ENCODE measurements at places on chromosomes 16 and 17.

DNA sequence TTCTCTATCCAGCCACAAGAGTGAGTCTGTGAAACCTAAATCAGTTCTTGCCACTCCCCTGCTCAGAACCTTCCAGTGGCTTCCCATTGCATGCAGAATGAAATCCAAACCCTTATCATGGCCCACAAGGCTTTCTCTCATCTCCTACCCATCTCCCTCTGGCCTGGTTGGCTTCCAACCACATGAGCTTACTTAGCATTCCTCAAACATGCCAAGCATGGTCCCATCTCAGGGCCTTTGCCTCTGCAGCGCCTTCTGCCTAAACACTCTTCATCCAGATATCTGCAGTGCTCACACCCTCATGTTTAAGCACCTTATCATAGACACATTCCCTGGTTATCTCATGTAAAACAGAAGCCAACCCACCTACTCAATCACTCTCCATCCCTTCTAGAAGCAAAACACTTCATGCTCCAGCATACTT, 15.5 kb downstream of the TK2 start:
- no peak for DNase-seq

DNA sequence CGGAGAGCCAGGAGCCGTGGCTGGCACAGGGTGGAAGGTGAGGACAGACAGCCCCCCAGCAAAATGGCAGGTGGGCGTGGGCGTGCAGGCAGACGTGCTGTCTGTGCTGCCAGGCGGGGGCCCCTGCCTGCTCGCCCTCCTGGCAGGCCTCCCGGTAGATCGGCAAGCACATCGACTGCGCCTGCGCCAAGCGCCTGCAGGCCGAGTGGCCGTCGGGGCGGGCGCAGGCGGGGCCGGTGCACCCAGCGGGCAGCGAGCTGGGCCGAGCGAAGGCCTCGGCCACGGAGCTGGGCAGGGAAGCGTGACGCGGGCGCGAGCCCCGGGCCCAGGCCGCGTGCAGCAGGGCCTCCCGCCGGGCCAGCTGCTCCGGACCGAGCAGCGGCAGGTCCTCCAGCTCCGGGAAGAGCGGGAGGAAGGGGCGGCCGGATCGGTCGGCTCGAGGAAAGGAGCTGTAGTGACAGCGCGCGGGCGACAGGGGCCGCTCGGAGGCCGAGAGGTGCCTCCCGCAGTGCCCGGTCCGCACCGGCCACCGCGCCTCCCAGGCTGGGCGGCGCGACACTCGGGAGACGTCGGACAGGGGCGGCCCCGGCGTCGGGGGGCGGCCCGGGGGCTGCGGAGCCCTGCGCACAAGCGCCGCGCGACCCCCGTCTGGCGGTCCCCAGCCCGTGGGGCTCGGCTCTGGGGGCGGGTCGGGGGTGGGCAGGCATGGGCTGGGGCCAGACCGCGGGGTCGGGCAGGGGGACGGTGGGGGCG, 16.9 kb downstream of the GRIN2C start:
- peak; percentile 91 for DNase-seq

DNA sequence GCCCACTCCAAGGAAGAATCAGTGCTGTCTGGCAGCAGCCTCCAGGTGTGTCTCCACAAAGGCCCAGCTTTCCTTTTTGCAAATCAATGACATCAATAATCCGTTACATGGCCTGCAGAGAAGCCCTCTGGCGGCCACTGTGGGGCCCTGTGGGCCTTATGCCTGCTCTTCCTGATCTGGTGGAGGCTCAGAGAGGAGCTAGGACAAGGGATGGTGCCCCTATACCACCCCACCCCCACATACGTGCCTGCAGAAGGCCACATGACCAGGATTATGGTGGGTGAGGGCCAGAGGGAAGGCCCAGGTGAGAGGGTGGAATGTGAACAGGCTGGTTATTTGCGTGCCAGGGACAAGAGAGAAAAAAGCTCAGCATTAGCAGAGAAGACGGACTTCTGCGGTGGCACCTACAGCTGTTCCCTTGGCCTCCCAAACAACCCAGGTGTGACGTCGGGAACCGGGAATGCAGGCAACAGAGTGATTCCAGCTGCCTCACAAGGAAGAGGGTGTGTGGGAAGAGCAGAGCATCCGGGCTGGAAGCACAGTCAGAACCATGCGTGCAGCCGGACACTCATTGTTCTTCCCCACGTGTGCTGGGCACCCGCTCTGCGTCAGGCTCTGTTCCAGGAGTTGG, 22.5 kb downstream of the EIF4A3 start:
- DNase-seq, result peak; percentile 54

DNA sequence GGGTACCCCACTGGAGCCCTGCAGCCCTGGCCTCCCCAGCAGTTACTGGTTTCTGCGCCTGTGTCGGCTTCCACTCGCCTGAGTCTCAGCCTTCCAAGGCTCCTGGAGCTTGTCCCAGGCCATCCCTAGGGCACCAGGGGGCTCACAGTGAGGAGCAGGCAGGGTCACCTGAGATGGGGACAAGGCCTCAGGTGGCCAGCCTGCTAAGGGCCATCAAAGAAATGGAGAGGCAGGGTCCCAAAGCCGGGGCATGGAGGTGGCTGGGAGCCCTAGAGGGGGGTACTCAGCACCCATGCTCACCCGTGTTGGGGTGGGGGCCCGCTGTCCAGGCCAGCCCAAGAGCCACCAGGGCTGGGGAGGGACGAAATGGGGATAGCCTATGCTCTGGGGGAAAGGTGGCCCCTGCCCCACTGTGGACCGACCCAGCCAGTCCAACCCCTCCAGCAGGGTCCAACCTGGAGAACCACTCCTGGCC, 1.3 kb downstream of the FASN start:
- no peak for DNase-seq

DNA sequence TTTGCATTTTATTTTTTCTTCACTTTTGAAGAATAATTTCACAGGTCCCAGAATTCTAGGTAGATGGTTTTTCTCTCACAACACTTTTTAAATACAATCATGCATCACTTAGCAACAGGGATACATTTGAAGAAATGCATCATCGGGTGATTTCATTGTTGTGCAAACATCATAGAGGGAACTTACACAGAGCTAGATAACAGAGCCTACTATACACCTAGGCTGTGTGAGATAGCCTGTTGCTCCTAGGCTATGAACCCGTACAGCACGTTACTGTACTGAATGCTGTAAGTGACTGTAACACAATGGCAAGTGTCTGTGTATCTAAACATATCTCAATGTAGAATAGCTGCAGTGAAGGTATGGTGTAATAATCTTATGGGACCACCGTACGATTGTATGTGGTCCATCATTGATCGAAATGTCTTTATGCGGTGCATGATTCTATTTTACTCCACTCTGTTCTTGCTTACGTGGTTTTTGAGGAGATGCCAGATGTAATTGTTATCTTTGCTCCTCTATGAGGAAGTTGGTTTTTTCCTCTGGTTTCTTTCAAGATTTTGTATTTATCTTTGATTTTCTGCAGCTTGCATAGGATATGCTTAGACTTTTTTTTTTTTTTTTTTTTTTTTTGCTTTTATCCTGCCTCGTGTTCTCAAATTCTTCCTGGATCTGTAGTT, 35.5 kb upstream of the TMEM92 start:
- no peak for DNase-seq

GRCh38 chr17:19304209-19304608, 58.3 kb downstream of the B9D1 start:
- no peak for DNase-seq

DNA sequence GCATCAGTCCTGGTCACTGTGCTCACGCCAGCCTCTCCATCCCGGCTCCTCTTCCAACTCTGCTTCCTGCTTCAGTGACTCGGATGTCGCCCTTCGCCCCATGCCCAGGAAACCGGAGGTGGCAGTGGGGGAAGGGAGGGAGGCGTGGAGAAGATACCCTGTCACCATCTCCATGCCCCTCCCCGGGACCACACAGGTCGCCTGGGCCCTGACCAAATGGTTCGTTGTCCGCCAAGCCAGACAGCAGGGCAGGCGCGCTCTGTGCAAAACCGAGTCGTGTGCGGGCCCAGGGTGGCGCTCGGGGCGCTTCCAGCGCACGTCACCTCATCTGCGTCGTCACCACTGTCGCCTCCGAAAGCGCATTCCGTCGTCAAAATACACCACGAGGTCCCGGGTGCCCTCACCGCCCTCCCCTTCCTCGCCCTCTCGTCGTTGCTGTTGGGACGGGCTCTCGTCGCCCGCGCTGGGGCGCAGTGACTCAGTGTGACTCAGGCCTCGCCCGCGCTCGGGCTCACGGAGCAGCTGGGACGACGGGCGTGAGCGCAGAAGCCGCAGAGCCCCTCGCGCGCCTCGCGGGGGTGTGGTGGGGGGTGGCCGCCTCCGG, 39.2 kb downstream of the ZNF778 start:
- DNase-seq, result peak; percentile 84

GRCh38 chr17:79005063-79005861, 4.3 kb downstream of the CANT1 start:
- no peak for DNase-seq

DNA sequence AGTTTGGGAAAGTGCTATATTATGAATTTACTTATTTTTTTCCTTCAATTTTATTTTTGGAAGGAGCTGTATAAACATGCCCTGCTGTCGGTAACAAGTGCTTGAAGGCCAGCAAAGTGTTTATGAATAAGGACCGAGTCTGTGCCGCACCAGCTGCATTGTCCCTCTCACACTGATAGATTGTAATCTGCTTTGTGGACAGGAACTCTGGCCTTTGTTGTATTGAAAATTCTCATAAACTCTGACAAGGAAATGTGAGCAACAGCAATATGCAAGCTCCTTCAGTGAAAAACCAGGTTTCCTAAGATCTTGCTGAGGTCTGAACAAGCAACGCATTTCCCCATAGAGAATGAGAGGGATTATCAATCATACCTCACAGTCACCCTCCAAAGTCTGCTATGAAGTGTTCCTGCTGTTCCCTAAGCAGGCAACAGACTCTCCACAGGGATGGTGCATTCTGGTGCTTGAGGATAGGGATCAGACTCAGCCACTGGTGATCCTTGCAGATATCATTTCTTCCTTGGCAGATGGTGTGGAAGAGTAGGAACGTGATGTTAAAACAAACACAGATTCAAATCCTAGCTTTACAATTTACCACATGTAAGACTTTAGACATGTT, 109.6 kb downstream of the KCNJ2 start:
- no peak for DNase-seq

DNA sequence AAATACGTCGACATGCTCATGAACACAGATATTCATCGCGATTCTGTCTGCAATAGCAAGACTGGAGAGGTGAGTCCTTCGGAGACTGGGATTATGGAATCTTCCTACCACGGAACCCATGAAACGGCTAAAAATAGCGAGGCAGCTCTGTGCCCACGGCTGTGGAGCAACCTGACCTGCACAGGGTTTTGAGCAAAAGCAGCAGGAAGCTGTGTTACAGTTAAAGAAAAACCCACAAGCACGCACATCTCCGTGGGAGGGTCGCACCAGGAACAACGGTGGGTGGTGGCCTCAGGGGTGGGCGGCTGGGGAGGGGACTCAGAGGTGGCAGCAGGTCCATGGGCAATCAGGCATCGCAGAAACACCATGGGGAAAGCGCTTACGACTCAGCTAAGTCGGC, 24.8 kb downstream of the SLC38A10 start:
- no peak for DNase-seq

DNA sequence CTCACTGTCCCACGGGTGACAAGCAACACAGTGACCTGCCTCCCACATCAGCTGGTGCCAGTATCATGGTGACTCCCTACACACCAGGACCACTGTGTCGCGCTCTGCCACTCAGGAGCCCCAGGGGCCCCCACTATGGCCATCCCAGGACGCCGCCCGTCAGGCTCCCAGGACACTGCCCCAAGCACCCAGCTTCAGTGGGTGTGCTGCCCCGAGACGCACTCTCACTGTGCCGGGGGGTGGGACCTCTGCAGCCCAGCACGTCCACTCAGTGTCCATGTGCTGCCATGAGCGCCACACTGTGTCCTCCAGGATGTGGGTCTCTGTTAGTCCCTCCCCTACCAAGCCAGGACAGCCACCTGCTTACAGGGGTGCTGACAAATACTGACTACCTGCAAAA, 120.5 kb downstream of the ZNF778 start:
- DNase-seq, result no peak

DNA sequence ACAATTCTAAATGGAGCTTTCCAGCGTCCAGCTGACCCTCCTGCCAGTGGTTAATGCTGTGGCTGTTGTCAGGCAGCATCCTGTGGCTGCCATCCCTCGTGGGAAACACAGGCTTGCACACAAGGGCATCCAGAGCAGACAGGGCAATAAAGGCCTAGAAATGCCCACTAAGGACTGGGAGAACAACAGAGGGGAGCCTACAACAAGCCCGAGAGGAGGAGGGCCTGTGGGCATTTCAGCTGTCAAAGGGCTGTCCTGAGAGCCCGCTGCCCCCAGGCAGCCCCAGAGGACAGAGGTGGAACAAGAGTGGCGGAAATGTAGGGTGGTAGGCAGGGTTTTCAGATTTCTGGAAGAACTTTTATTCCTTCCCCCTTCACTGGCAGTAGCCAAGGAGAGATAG, 81.1 kb downstream of the TNRC6C start:
- no peak for DNase-seq

- no peak for DNase-seq
Observed at GRCh38 chr16:56314244-56314850, 111.0 kb downstream of the AMFR start.

DNA sequence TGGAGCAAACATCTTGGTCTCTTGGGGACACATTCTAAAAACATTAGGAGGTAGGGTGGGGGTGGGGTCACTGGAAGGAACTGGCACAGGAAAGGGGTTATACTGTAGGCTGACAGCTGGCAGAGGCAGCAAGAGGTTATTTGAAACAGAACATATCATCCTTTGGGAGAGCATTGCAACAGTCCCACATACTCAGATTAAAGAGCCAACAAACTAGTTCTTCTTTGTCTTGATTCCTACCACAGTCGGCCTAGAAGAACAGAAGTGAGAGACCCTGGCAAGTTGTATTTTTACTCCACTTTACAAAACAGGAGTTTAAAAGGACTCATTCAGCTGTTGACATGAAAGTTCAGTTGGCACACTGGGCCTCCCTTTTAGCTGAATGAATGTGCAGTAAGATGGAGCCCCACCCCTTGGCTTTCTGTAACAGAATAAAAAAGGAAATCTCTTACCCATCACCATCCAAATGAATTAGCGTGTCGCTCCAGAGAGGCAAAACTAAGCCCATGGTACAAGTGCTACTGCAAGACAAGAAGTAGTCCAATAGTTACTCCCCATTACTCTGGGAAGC, 54.6 kb upstream of the CORO6 start:
- DNase-seq, result no peak

DNA sequence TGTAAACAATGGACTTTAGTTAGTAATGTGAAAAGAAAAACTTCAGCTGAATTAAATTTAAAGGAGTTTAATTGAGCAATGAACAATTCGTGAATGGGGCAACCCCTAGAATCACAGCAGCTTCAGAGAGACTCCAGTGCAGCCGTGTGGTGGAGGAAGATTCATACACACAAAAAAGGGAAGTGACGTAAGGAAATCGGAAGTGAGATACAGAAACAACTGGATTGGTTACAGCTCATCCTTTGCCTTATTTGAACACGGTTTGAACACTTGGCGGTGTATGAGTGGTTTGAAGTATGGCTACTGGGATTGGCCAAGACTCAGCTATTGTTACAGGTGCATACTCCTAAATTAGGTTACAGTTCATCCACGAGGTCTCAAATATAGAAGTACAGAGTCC, 460.4 kb upstream of the ASIC2 start:
- DNase-seq, result no peak

- DNase-seq, result no peak
Observed at GRCh38 chr16:6665126-6665525, 667.5 kb upstream of the RBFOX1 start.
